NCI-H2081 treated with DMSO at 0.1 percent for 48 hours (cell line): ENCODE measurements at places on chromosomes 16 and 17.

DNA sequence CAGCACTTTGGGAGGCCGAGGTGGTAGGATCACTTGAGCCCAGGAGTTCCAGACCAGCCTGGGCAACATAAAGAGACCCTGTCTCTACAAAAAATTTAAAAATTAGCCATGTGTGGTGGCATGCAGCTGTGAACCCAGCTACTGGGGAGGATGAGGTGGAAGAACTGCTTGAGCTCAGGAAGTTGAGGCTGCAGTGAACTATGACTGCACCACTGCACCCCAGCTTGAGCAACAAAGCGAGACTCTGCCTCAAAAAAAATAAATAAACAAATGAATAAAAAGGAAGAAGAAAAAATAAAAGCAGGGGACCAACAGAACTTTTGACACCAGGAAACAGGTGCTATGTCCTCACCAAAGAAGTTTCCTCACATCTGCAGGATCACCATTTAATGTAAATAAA lies 14.2 kb downstream of the TERF2 start:
- DNase-seq: no peak

- DNase-seq: no peak
Measured at GRCh38 chr16:86296256-86296655, 214.1 kb upstream of the FOXF1 start.

DNA sequence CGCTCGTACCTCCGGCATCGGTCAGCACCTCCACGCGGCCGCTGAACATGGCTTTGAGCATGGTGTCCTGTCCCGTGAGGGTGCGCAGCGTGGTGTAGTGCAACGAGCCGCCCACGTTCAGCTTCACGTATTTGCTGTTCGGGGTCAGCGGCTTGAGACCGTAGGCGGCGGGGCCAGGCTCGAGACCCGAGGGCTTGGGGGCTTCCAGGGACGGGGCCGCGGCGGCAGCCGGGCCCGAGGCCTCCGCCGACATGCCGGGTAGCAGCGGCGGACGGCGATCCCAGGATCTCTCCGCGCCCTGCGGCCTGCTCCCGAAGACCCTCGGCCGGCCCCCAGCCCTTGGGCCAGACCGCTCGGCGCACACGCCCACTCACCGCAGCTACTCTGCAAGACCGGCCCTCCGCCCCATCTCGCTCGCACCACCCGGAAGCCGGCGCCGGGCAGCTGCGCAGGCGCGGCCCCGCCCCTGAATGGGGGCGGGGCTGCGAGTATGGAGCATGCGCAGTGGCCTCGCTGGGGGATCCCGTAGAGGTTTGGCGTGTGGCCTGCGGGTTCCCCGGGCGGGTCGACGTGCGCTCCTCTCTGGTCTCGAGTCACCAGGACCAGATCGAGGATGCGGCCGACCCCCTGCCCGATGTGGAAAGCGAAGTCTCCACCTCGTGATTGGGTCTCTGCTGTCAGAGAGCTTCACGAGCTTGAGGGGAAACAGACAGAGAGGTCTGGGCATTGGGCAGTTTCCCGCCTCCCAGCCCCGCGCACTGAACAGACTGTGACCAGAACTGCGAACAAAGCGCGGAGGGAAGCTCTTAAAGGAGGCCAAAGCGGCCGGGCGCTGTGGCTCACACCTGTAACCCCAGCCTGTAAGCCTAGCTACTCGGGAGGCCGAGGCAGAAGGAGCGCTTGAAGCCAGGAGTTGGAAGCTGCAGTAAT lies at the start of gene KCTD13:
Gene KCTD13, minus strand, starts transcription at position 446 of the 930 bp plus-strand sequence. Its CDS starts 193 bp downstream, at position 253.
- no peak for DNase-seq

GRCh38 chr16:27725236-27726000 lies 175.5 kb downstream of the KATNIP start:
- DNase-seq: no peak

DNA sequence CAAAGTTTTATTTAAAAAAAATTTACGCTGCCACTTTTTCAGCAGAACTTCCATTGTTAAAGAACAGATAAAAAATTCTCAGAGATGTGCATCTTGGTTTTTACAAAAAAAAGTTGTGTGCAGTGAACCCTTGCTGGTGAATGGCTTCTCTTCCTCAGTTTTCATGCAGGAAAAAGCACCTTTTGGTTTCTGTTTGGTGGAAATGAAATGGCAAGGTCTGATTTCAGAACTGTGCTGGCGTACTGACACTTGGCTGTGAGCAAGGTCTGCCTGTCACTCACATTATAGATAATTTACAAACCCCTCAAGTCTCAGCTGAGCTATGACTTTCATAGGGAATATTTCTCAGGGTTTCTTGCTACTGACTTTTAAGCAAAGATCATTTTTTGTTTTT lies 5.7 kb upstream of the SALL1 start:
- no peak for DNase-seq

DNA sequence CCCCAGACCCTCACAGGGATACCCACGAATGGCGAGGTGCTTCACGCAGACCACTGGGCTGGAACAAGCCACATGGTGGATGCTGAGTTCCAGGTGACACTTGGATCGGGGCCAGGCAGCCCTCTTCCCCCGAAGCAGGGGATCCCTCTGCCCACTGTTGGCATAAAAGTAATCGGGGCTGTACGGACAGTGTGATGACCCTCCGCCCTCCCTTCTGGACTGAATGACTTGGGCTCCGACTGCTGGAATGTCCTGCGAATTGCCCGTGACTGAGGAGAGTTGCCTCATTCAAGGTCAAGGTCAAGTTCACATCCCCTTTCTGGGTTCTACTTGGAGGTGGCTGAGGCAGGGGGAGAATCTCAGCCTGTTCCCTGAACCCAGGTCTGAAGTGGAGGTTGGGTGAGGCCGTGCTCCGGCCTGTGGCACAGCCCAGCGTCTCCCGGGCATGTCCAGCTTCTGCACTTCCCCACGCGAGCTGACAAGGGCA lies 28.5 kb upstream of the CREBBP start:
- DNase-seq: no peak

DNA sequence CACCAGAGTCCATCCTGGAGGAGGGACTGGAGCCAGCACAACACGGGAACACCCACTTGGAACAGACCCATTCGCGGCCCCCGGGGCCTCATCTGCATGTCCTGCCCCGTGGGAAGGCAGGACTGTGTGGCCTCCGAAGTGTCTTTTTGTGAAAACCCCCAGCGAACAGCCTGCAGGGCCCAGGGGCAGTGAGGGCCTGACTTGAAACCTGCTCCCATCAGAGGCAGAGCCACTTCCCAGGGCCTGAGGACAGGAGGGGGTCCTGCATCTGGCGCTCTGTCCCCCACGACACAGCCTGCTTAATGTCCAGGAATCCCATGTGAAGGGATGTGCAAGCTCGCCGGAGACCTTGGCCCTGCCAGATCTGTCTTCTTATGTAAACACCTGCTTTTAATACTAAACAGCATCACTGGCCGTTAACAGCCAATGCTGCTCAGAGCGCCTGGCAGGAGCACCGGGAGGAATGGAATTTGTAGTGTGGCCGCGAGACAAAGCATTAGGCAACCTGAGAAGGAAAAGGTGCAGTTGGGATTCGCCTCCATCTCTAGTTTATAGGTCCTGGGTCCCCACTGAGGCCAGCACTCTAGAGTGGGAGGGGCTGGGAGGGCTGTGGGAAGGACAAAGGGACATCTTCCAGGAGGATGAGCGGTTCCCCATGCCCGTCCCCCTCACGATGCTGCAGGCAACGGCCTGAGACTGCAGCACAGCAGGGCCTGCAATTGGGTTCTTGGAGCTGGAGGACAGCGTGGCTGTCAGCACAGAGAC lies 9.6 kb upstream of the EVPL start:
- no peak for DNase-seq

DNA sequence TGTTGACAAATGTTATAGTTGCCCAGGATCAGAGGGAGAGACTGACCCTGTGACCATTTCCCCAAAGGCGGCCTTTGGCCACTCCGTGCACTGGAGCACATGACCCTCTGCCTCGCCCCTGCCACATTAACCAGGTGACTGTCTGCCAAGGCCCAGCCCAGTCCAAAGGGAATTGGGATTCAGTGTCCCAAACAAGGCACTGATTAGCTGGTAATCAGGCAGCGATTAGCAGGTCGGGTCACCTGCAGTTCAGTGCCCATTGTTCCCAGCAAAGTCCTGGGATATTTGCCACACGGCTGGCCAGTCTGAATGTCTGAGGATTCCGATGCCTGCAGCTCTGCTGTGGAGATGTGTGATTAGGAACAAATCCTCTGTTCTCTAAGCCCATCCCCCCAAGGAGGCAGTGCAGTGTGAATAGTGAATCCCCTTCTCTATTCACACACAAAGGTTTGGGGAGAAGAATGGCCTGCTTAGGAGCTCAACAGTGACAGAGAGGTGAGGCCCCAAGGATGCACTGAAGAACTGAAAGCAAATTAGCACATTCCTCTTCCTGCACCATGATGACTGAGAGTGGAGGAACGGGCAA lies 123.1 kb upstream of the MAF start:
- no peak for DNase-seq

GRCh38 chr16:28014851-28015250 lies 48.7 kb downstream of the GSG1L start:
- DNase-seq: no peak

GRCh38 chr17:68595986-68596385 lies 5.2 kb downstream of the FAM20A start:
- DNase-seq: no peak

- DNase-seq: no peak
Measured at GRCh38 chr17:45143094-45143670, 5.1 kb upstream of the HEXIM1 start.

- peak; percentile 76 for DNase-seq
Measured at GRCh38 chr17:63446753-63447470, 806 bp upstream of the CYB561 start.

DNA sequence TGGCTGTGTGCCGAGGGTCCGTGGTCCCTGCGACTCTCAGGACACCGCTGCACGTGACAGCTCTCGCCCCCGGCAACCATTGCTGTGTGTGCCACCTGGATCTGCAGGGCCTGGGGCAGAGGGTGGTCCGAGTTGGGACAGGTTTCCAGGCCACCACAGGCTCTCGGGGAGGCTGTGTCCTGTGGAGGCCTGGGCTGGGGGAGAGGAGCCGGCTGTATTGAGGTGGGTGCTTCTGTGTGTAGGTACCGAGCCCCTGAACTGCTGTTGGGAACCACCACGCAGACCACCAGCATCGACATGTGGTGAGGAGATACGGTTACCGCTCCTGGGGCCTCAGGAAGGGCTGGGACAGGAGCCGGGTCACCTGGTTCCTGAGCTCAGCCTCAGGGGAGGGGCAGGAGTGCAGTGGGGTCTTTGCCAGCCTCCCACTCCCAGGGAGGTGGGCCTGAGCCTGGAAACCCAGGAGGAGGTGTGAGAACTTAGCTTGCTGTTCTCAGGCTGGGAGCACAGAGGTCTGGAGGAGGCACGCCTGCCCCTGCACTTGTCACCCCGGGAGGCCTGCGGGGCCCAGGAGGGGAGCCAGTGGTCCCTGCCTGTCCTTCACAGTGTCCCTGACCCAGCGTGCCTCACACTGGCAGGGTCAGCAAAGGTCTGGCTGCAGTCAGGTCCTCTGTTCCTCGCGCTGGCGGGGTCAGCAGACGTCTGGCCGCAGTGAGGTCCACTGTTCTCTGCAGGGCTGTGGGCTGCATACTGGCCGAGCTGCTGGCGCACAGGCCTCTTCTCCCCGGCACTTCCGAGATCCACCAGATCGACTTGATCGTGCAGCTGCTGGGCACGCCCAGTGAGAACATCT lies 7.3 kb downstream of the SPATA2L start:
- DNase-seq: no peak

- DNase-seq: no peak
Measured at GRCh38 chr17:73722165-73722564, 77.9 kb upstream of the SDK2 start.

DNA sequence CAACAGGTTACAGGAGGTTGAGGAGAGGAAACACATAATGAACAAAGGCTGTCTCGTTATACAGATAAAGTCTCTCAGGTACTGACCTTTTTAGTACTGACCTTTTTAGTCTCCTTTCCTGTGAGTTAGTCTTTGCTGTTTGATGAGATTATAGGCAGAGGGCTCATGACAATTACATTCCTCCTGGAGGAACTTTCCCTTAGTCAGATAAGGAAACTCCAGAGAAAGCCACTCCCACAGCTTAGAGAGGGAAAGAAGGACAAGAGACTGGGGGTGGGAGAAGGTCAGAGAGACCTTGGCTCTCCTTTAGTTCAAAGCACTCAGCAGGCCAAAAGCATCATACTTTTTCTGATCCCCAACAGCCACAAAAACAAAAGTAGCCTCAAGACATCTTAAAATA lies 15.3 kb upstream of the PSMD7 start:
- DNase-seq: no peak

DNA sequence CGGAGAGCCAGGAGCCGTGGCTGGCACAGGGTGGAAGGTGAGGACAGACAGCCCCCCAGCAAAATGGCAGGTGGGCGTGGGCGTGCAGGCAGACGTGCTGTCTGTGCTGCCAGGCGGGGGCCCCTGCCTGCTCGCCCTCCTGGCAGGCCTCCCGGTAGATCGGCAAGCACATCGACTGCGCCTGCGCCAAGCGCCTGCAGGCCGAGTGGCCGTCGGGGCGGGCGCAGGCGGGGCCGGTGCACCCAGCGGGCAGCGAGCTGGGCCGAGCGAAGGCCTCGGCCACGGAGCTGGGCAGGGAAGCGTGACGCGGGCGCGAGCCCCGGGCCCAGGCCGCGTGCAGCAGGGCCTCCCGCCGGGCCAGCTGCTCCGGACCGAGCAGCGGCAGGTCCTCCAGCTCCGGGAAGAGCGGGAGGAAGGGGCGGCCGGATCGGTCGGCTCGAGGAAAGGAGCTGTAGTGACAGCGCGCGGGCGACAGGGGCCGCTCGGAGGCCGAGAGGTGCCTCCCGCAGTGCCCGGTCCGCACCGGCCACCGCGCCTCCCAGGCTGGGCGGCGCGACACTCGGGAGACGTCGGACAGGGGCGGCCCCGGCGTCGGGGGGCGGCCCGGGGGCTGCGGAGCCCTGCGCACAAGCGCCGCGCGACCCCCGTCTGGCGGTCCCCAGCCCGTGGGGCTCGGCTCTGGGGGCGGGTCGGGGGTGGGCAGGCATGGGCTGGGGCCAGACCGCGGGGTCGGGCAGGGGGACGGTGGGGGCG lies 16.9 kb downstream of the GRIN2C start:
- no peak for DNase-seq

- no peak for DNase-seq
Measured at GRCh38 chr17:68458260-68459036, 1.2 kb upstream of the WIPI1 start.

- no peak for DNase-seq
Measured at GRCh38 chr17:2063261-2064146, 8.6 kb downstream of the HIC1 start.

DNA sequence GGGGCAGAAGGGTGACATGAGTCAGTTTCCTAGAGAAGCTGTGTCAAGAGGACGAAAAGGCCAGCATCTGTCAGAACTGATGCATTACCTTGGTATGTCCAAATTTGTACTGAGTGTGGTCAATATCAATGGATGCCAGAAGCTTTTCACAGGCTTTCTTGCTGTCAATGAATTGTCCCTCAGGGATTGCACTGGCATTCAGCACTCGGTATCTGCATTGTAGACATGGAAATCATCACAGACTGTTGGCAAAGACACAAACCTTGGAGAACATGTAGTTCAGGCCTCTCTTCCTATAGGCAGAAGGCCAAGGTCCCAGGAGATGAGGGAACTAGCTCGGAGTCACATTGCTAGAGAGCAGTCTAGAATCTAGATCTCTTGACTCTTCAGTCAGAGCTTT lies 16.6 kb downstream of the MYH3 start:
- no peak for DNase-seq

- no peak for DNase-seq
Measured at GRCh38 chr16:48914070-48914469, 304.1 kb upstream of the N4BP1 start.
